ENCODE measurements at places on chromosomes 5 and 9.

DNA sequence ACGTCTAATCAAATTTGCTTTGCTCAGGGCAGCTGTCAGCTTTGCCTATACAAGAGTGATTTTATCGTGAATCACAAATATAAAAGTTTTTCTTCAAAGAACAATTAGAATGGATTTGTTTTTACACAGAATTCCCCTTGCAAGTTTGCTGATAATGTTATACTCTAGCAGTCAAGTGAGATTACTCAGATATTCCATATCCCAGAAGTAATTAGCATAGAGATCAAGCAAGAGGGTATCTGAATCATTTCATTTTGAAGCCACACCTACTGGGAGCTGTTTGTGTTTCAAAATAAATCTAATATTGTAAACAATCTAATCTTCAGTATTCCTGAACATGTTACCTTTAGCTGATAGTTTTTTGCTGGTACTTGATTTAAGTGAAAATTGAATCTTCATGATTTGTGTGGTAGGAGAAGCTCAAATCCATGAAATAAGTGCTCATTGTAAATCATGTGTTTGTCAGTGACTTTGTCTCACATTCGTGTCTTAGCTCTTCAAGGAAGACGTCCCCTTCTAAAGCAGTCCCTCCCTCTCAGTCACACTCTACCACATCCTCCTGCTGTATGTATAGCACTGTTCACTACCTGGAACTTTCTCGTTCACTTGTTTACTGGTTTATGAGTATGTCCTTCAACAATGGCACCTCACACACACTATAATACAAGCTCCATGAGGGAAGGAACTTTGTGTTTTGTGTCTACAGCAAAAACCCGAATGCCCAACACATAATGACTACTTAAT is 3.3 kb upstream of the TTC39B start:
- DNase-seq: no peak

DNA sequence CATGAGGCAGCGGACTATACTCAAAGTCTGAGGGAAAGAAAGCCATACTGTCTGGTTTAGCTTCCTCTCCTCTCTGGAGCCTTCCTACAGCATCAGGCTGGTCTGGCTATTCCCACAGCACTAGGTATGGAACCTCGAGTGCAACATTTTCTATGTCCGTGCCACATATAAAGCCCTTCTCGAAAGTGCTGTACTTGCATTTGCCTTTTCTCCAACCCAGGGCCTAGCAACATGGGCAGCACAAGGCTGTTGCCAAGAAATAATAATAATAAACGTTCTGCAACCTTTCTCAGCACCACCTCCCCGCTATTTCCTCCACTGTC is 804 bp downstream of the MED10 start:
- DNase-seq: no peak

DNA sequence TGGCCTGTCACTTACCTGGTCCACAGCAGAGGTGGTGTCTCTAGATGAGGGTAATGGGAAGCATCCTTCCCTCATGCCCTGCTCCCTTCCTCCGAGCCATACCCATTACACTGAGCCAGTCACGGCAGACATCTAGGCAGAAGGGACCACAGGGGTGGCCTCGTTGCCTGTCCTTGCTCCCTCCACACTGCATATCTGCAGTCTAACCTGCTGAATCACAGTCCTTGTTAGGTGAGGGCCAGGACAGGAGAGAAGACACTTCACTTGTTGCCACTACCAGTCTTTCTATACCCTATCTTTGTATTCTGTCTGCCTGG is 18.4 kb upstream of the SPINK4 start:
- no peak for DNase-seq

- DNase-seq: no peak
Observed at GRCh38 chr5:77776554-77777206, 541 bp upstream of the TBCA start.

- no peak for DNase-seq
Observed at GRCh38 chr9:89745601-89746376, 141.0 kb downstream of the GADD45G start.

DNA sequence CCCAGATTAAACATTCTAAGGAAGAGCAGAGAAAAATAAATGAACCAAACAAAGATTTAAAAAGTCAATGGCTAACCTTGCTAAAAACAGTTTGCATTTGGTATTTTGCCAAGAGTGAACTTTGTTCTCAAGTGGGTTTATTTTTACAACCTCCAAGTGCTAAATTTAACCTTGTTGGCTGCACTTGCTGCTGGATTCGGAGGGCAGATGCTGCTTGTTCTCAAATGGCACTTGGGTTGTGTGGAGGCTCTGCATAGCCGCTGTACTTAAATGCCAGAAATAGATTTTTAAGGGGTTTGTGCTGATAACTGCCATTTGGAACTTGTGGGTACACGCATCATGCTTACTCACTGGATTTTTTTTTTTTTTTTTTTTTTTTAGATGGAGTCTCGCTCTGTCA is 13.3 kb upstream of the SPATA24 start:
- no peak for DNase-seq

DNA sequence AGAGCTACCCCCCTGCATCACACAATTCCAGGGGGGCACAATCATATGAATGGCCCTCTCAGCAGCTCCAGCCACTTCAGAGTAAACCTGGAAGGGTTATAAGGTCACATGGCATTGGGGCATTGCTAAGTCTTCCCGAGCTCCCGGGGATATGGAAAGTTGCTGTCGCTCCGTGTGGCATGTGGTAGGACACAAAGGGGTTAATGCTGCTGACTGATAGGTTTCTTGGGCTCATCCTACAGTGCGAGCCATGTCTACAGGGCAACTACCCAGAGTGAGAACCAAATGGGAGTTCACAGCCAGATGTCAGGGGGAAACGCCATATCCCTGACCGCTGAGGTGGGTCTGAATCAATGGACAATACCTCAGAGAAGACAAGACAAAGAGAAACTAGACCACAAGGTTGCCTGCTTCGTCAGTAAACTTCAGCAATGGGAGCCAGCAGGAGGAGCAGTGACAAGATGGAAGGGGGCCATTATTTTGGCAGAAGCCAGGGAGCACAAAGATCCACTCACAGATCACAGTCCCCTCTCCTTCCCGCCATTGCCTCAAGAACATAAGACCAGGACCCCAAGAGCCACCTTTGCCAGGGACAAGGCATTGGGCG is 52.4 kb upstream of the SHISAL2B start:
- DNase-seq: no peak

- DNase-seq: no peak
Observed at GRCh38 chr5:180034564-180034963, 37.0 kb downstream of the RNF130 start.

GRCh38 chr5:52863715-52864290 is 76.1 kb downstream of the ITGA1 start:
- DNase-seq: no peak

DNA sequence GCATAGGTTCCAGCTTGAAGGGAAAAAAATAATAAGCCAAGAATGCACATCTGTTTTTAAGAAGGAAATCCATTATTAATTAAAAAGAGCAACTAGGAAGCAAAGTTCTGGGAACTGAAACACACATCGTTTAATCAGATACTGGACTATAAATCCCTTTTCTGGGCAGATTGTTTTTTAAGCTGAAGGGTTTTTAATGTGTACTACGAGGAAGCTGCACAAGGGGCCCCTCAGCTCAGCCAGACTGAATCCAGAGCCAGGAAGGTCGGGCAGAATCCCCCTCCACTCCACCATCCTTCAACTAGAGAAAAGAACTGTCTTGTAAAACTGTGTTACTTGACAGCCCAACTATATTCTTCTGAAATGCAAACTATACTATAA is 49.2 kb downstream of the ROR2 start:
- DNase-seq: no peak

GRCh38 chr5:98905857-98906688 is 22.7 kb downstream of the CHD1 start:
- DNase-seq: no peak

GRCh38 chr5:115815693-115816225 is 700 bp downstream of the CDO1 start:
- no peak for DNase-seq

GRCh38 chr9:122229485-122229837 is 704 bp upstream of the LHX6 start:
- DNase-seq: no peak

DNA sequence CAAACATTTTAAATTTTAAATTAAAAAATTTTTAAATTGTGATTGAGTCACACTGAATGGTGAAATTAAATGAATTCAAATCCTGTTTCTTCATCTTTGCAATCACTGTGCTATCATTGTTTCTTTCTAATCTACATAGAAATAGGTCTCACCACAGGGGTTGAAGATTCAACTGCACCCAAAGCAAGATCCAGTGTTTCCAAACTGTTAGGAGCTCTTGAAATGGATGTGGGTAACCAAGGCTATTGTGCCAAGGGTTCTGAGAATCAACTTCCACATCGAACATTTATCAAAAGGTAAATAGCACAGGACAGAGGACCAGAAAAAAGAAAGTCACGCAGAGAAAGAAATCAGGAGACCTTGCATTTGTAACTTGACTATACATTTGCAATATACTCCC is 172.6 kb upstream of the RASEF start:
- DNase-seq: no peak

DNA sequence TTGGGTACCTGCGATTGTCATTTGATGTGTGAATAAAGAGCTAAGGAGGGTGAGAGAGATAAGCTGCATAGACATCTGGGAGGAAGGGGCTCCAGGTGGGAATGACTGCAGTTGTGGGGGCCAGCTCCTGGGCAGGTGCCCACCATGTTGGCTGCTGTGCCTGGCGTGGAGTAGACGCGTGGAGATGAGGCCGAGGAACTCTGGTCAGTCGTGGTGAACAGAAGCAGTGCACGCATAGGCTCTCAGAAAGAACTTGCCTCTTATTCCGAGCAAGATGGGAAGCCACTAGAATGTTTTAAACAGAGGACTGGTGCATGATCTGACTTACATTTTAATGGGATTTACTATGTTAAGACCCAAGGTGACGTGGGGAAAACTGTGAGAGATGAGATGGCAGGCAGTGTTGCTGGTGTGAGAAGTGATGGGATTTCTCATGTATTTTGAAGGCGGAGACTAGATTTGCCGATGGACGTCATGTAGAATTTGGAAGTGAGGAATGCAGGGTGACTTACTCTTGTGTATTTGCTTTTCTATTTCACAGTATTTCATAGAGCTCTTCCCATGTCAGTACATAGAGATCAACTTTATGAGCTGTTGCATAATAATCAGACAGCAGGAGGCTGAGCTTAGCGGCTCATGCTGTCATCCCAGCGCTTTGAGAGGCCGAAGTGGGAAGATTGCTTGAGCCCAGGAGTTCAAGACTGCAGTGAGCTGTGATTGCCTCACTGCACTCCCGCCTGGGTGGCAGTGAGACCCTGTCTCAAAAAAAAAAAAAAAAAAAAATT is 71.1 kb downstream of the EHMT1 start:
- DNase-seq: no peak
